ENCODE measurements at places on chromosomes 1 and 21.

- no peak for DNase-seq
Measured at GRCh38 chr1:234712891-234713305, 102.9 kb upstream of the IRF2BP2 start.

DNA sequence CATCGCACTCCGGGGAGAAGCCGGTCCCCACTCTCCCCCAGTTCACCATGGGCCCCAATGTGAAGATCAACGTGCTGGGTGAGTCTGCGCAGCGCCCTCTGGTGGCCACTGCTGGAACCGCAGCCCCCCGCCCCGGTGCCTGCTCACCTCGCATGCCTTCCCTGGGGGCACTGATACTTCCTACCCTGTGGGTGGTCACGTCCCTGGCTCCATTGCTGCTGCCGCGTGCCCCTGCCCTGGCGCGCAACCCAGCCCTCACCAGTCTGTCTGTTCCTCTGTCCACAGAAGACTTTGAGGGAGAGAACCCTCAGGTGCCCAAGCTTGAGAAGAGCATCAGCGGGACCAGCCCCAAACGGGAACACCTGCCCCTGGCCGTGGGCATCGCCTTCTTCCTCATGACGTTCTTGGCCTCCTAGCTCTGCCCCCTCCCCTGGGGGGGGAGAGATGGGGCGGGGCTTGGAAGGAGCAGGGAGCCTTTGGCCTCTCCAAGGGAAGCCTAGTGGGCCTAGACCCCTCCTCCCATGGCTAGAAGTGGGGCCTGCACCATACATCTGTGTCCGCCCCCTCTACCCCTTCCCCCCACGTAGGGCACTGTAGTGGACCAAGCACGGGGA is 7.6 kb downstream of the EFNA3 start:
- no peak for DNase-seq

- no peak for DNase-seq
Measured at GRCh38 chr1:159940006-159940620, 5.3 kb downstream of the IGSF9 start.

DNA sequence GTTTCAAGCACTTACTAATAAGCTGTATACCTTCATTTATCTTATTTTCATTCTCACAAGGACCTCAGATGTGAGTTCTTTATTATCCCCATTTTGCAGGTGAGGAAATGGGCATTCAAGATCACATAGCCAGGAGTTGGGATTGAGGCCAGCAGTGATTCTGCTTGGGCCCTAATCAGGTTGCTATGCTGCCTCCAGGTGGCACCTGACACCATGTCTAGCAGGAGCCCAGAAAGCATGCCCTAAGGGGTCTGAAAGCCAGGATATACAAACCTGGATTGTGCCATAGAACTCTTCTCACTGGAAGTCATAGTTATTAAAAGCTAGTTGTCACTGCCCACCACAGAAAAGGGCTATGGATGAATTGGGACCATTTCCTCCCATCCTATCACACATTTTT is 61.1 kb downstream of the FYB2 start:
- no peak for DNase-seq

DNA sequence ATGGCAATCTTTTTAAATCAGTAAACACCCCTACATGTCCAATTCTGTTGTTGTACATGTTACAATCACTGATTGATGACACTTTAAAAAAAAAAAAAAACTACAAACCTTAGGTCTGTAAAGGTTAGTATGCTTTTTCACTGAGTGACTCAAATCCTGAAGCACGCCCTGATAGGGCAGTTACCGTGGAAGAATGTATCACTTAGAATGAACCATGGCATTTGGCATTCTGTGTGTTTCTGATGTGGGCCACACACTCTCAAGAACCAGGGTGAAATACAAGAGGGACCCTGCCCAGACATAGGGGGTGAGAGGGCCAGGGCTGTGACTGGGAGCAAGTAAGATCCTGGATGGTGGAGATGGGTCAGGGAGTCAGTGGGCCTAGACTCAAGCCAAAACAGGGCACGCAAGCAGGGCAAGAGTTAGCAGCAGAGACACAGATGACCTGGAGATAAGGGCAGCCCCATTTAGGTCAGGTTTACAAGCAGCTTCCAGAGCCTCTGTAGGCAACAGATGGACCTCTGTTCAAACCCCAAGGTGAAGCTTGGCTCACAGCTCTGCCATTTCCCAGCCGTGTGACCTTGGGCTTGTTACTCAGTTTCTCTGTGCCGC is 47.6 kb upstream of the DMRTB1 start:
- no peak for DNase-seq

DNA sequence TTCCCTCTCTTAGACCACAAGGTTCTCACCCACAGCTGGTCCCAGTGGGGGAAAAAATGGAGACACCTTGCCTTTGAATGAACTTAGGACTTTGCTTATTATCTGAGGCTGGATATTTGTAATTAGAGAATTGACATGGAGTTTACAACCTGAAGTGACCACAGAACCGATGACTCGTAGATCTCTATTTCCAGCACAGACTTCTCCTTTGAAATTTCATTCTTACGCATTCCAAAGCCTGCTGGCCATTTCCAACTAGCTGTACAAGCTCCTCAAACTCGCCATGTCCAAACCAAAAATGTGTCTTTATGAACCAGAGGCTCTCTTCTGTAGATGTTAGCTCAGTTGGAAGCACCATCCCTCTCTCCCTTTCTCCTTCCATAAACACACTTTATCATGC is 12.0 kb downstream of the RAB7B start:
- DNase-seq, result no peak

GRCh38 chr1:69305621-69306020 is 262.1 kb upstream of the LRRC7 start:
- no peak for DNase-seq

DNA sequence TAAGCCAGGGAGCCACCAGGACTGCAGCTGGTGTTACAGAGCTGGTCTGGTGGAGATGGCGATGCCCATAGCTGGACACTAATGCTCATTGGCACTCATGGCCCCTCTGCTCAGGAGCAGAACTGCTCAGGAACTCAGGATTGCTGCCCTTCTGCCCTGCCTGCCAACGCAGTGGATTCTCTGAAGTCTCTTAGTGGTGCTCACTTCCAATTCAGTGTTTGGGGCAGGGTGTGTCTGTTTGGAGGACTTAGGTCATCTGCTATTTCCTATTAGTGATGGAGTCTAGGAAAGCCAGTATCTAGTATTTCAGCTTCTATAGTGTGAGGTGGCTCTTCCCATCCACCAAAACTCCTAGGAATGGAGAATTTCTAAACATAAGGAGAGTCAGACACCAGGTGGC is 29.1 kb downstream of the S100A10 start:
- no peak for DNase-seq

DNA sequence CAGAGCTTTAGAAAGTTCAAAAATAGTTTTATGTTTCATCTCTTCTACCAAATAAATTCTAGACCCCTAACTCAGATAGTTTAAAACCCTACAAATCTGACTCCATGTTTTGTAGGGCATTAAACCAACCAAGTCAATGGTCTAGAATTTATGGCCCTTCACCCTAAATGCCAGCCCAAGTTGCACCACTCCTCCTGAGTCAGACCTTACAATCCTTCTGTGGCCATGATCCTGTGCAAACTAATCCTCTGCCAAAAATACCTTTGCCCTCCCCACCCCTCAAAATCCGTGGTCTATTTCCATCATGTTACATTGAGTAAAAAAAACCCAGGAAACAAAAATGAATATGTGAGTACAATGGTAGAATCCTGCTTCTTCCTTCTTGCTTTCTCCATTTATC is 179.3 kb downstream of the NR5A2 start:
- no peak for DNase-seq

DNA sequence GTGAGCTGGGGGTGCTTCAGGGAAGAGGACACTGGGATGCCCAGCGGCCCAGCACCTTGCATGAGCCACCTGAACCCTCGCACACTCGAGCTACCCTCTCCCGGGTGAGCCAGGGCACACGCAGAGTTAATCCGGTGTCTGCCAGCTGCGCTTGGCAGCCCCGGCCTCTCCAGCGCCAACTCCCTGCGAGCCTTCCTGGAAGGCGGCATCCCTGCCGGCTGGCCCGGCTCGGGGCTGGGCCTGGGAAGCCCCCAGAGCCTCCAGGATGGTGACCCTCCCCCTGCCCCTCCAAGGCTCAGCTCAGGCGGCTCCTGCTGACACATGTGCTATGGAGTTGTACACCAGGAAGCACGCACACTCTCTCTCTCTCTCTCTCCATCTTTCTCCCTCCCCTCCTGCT is 48.7 kb downstream of the RAP1GAP start:
- DNase-seq, result no peak

DNA sequence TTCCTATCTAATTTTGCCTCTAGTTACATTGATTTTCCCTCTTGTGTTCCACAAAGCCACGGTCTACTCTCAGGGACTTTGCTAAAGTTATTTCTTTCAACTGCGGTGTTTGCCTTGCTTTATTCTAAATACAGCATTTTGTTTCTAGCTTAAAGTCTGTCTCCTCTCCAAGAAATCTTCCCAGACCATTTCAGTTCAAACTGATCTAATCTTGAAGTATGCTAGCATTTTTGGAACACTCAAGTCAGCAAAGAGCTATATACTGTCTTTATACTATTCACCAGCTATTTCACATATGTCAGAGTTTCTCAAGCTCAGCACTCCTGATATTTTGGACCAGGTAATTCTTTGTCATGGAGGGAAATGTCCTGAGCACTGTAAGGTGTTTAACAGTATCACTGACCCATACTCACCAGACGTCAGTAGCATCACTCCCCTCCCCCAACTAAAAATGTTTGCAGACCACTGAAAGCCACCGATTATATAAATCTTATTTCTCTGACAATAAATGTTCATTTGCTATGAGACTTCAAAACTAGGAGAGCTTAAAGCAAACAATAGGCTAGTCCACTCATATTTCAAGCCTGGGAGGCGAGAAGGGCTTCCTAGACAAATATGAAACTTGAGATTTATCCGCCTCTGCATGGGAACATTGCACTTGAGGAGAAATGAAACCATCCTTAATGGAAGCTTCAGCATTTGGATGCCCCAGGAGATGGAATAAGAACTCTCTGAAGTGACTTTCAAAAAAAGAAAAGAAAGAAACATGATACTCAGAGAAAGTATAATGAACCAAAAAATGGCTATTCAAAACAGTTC is 81.1 kb downstream of the KIAA0319L start:
- no peak for DNase-seq
